Stimulated activated CD4-positive, alpha-beta T cell treated with anti-CD3 and anti-CD28 coated beads, Interleukin-2, amount 100 ng/mL, for 48 hours (primary cell): ENCODE measurements at places on chromosomes 3 and 15.

DNA sequence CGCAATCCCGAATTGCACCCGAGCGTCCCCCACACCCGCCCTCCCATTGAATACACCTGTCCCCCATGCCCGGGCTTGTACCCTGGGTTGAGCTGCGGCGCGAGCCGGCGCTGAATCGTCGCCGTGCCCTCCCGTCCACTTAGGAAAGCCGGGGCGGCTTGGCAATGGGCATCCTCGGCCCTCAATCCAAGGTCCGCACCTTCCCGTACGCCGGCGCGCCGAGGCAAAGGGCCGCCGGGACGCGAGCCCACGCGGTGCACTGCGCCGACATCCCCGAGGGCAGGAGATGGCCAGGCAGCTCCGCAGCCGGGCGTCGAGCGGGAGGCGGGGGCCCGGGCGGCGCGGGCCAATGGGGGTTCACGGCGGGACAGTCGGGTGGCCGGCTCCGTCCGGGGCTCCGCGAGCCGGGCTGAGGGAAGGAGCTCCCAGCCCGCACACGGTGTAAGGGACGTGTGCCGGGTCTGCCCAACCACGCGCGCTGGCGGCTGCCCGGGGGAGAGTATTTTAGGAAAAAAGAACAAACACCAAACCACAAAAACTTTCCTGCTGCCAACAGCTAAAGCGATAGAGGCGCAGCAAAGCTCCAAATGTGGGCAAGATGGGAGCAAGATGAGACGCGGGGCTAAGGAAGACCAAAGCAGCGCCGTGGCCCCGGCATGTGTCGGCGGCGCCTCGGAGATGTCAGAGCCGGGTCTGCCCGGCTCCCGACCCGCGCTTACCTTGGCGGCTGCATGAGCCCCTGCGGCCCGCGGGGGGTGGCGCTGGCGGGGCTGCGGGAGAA, 621 bp downstream of the RGMA start:
- no peak for DNase-seq

GRCh38 chr15:88609344-88610090, 11.6 kb upstream of the AEN start:
- DNase-seq = no peak

DNA sequence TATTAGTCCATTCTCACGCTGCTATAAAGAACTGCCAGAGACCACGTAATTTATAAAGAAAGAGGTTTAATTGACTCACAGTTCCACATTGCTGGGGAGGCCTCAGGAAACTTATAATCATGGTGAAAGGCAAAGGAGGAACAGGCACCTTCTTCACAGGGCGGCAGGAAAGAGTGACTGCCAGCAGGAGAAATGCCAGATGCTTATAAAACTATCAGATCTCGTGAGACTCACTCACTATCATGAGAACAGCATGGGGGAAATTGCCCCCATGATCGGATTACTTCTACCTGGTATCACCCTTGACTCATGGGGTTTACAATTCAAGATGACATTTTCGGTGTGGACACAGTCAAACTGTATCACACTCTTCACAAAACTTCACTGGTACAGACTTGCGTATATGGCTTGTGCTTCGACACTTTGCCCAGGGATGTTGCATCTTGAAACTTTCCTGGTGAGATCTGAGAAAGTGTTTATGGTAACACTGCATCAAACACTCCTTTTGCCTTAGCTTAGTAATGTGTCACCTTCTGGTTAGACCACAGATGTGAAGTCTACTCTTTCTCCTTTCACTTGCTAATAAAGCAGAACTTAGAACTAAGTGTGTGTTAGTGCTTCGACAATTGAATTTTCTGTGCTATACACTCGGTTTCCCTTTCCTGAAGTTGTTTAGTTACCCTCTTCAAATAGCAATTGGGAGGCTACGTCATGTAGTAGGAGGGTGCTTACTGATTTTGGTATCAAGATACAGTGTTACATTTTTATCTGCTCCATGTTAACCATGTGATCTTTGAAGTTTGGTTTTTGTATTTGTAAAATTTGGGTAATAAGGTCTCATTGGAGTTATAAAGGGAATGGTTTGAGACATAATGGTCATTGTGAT, 185.7 kb downstream of the LPP start:
- peak; percentile 46 for DNase-seq

DNA sequence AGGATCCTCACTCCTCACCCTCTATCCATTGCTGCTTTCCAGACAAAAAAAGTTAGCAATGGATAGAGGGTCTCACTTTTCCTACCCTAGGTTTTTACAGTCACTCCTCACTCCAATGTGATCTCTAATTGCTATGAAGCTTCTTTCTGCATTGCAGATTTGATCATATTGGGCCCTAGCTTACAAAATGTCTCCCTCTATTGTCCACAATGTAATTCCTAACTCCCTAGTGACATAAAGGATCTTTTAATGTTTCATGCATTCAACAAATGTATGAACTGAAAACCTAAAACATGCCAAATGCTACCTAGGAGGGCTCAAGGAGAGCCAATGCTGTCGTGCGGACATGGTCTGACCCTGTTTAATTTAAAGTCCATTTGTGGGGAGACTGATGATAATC, 234.8 kb downstream of the CADM2 start:
- DNase-seq = no peak

GRCh38 chr3:143278721-143279120, 159.2 kb downstream of the CHST2 start:
- no peak for DNase-seq

- DNase-seq = no peak
Measured at GRCh38 chr15:57133127-57133968, 214.9 kb downstream of the TCF12 start.

DNA sequence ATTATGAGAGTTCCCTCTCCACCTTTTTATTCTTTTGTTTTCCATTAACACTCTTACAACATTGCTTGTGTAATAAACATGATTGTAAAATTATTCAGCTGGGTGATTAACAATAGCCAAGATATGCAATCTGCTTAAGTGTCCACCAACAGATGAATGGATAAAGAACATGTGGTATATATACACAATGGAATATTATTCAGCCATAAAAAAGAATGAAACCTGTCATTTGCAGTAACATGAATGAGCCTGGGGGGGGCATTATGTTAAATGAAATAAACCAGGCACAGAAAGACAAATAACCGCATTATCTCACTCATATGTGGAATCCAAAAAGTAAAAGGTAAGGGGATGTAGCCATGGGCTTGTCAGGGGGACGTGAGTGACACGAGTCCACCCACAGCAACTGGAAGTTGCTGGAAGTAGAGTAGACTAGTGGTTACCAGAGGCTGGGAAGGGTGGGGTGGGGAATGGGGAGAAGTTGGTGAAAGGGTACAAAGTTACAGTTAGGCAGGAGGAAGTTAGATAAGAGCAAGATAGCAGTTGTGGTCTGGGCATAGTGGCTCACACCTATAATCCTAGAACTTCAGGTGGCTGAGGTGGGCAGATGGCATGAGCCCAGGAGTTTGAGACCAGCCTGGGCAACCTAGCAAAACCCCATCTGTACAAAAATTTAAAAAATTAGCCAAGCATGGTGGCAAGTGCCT, 28.7 kb upstream of the CD47 start:
- no peak for DNase-seq

- DNase-seq = no peak
Measured at GRCh38 chr3:115086344-115086743, 60.7 kb downstream of the ZBTB20 start.

- no peak for DNase-seq
Measured at GRCh38 chr15:33360886-33361285, 50.1 kb downstream of the RYR3 start.

DNA sequence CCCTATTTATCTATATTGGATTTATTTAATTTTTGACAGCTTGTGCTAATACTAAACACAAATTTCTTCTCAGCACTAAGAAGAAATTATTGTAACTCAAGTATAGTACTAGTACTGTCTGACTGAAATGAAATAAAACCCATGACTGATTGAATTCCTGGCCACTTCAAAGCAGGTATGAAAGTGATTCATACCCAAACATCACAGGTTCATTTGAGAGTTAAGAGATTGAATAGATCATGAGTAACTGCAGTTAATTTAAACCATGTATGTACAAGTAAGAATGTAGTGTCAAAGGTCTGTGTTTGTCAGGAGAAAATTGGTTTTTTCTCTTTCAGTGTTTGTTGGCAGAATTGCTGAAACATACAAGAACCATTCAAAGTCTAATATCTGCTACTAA, 332.0 kb upstream of the GRM7 start:
- no peak for DNase-seq

DNA sequence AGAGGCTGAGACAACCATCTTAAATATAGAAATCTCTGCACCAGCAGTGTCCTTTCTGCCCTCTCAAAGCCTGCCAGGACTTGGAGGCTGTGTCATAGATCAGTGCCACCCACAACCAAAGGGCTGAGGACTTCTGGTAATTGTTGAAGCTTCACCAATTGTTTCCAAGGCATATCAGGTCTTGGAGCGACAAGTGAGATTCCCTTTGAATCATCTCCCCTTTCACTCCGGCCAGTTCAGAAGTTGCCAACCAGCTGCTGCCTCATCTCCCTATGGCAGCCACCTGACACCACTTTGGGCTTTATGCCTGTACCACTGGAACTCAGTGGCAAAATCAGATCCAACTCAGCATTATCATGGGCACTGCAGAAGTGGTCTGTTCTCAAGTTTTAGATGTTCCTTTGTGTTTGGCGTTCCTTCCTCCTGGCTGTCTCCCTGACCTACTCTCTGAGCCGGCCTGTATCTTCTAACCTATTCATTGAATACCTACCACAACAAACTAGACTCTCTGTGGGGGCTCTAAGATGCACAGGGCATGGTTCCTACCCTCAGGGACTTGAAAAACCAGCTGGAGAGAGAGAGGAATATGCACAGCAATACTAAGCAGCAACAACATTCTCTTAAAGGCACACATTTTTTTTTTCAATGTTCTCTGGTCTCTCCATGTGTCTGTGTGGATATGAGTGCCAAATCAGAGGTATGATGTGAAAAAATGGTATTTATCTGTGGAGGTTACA, 90.8 kb upstream of the PFN2 start:
- no peak for DNase-seq

GRCh38 chr15:81160312-81161159, 26.5 kb downstream of the CFAP161 start:
- DNase-seq = no peak

- DNase-seq = no peak
Measured at GRCh38 chr15:80856809-80857377, 77.7 kb downstream of the CEMIP start.

GRCh38 chr3:148911173-148911572, 46.1 kb downstream of the CPA3 start:
- no peak for DNase-seq

- DNase-seq = no peak
Measured at GRCh38 chr15:77183066-77183465, 112.2 kb upstream of the TSPAN3 start.

DNA sequence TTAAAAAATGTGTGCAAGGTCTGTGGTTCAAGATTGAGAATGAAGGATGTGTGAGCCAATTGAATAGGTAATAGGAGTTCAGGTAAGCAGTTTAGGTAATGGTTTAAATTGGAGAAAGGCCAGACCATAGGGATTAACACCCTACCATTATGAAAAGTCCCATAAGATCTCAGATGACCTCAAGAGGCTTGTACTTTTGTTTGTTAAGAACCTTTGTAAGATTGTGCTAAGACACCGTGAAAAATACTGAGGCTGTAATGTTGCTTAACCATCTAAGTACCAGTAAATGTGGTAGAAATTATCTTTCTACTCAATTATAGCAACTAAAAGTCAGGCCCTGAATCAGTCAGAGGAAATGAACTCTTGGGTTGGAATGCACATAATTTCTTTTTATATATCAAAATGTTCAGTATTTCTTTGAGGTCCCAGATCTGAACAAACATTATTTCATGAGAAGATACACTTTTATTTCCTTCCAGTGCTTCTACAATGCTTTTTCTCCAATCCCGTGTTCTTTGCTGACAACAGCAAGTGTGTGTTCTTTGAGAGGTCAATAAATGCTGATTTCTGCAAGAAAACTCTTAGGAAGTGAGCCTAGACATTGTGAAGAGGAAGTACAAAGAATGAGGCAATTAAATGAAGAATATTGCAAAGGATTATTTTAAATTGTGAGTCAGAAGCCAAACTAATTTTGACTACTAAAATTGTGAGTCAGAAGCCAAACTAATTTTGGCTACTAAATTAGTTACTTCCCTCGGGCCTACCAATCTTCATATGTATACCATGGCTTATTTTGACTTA, 66.4 kb downstream of the TCF12 start:
- no peak for DNase-seq

DNA sequence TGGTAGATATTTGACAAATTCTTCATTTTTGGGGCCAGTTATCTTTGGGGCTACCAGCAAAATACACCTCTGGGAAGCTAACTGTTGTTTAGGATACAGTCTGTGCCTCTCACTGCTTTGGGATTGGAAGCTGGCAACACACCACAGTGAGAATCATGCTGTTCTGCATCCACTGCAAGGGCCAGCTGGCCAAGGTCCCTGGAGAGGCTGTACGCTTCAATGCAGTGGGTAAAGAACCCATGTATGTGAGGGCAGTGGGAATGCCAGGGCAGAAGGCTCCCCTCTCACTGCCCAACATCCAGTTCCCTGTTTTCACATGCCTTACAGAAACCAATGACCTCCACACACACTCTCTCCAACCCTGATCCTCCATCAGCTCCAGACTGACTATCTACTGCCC, 20.1 kb downstream of the ZDHHC3 start:
- DNase-seq = no peak

DNA sequence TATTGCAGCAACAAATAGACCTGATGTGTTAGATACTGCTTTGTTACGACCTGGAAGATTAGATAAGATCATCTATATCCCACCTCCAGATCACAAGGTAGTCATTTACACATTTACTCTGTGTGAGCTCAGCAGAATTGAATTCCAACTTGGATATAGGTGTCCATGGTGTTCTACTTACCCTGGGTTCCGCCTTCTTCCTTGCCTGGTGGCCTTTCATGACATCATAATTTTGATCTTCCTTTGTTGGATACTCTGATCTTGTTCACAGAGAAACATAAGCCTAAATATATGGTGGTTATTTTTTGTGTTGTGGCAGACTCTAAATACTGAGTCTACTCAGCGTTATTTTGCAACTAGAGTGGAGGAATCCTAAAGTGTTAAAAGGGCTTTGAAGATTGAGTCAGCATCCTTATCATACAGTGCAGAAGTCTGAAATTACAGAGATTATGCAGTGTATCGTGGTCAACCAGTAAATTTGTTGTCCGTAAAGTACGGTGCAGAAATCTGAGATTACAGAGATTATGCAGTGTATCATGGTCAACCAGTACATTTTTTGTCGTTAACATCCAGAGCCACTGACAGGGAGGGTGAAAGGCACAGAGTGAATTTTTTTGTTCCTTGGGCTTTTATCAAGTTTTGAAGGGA, 39.1 kb upstream of the GATM start:
- no peak for DNase-seq

DNA sequence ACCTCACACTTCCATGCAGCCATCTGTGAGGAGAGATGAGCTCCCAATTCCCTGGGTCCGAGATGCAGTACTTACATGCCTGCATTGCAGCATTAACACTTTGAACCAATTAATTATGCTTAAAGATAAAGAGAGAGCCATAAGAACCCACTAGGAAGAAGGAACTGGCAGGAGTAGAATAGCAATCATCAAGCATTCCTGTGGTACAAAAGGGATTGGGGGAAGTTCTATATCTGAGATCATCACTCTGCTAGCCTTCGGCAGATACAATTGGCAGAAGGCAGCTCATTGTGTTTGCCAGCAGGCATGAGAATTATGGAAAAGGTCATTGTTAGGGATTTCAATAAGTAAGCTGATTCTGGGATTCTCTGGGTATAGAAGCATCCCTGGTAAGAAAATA, 891.4 kb downstream of the NTRK3 start:
- DNase-seq = no peak

- no peak for DNase-seq
Measured at GRCh38 chr15:49040151-49040550, 6.1 kb downstream of the SECISBP2L start.

GRCh38 chr3:123789760-123790159, 94.4 kb downstream of the MYLK start:
- DNase-seq = no peak
